Stomach (tissue), 19 donors: ENCODE measurements at places on chromosomes 5 and 9. TPM values are rescaled to one million over a fixed set of nuclear protein-coding genes. Genes with fewer than 3 reads are reported as not detected.
A peak's percentile ranks its signal among the peaks of the same experiment; 100 is the strongest.

MYMK gene
- not detected for polyA plus RNA-seq

- no peaks in the 10 kb centered on the region for H3K27me3 ChIP-seq
- no peaks in the 10 kb centered on the region for H3K36me3 ChIP-seq
- no peak overlapping the region for H3K27ac ChIP-seq
- DNase-seq, result no peak
- H3K4me1 ChIP-seq, result no peaks in the 10 kb centered on the region
Observed at GRCh38 chr5:7779019-7780005, 71.6 kb downstream of the CFAP90 start.

DNA sequence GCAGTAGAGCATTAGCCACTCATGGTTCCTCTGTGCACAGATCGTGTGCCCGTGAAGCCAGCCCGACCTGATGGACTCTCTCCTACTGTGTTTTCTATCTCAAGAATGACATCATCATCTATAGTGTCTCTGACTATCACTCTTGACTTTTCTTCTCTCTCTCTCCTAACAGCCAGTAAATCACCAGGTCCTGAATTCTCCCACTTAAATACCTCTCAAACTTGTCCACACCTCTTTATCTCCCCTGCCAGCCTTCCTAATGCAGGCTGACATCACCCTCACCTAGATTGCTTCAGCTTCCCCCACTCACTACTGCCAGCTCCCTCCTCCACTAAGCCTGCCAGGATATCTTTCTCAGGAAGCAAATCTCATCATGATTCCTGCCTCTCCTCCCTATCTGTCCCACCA, 90.6 kb upstream of the MIER3 start:
- no peaks in the 10 kb centered on the region for H3K36me3 ChIP-seq
- no peak overlapping the region for H3K4me3 ChIP-seq
- no peaks in the 10 kb centered on the region for H3K27me3 ChIP-seq
- H3K27ac ChIP-seq, result no peak overlapping the region
- no peak for DNase-seq

DNA sequence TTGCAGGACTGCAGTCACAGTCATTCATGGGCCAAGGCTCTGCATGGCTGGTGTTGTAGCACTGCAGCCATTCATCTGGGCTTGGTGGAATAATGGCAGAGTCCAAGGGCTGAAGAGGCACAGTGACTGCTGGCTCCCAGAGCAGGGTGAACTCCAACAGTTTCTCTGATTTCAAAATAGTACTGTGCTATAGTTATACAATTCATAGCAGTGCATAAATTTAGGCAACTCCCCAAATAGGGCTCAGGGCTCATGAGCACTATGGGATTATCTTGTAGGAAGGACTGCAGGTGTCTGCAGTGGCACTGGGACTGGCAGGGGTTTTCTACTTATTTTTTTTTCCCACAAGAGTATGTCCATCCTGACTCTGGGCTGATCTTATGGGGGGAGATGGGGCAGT, 642.5 kb upstream of the SGCD start:
- no peaks in the 10 kb centered on the region for H3K36me3 ChIP-seq
- H3K27ac ChIP-seq, result no peak overlapping the region
- H3K27me3 ChIP-seq, result no peaks in the 10 kb centered on the region
- H3K4me3 ChIP-seq, result no peak overlapping the region
- H3K4me1 ChIP-seq, result no peaks in the 10 kb centered on the region

DNA sequence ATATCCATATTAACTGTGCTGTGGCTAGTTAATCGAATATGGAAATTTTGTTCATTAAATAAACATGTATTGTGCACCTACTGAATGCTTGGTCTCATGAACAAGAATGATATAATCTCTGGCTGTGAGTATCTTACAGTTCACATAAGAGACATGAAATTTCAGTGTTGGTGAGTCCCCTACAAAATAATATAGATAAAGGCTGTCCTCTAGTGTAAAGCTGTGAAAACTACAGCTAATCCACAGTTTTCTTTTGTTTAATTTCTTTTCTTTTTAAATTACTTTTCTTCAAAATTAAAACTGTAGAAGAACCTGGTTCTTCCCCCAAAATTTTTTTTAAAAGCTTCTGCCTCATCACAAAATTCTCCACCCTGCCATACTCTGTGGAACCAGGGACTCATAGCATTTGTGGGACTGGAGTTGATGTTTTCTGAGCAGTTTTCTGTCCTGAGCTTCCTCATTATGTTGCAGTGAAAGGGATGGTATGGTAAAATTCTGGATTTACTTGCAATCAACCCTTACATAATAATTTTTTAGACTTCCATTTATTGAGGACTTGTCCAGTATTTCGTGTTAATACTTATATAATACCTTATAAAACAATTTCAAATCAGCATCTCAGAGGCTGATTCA, 135.0 kb downstream of the STK32A start:
- no peak overlapping the region for H3K4me3 ChIP-seq
- H3K27me3 ChIP-seq, result no peaks in the 10 kb centered on the region
- no peak overlapping the region for H3K27ac ChIP-seq
- H3K4me1 ChIP-seq, result no peaks in the 10 kb centered on the region

- H3K4me3 ChIP-seq, result peak overlapping the region; percentile 43
- H3K27me3 ChIP-seq, result no peaks in the 10 kb centered on the region
- H3K36me3 ChIP-seq, result peaks cover 6% of the 10 kb centered on the region
- H3K4me1 ChIP-seq, result peaks cover 32% of the 10 kb centered on the region
- DNase-seq, result peak; percentile 77
Observed at GRCh38 chr5:171419688-171420430, 412 bp downstream of the FGF18 start.

DNA sequence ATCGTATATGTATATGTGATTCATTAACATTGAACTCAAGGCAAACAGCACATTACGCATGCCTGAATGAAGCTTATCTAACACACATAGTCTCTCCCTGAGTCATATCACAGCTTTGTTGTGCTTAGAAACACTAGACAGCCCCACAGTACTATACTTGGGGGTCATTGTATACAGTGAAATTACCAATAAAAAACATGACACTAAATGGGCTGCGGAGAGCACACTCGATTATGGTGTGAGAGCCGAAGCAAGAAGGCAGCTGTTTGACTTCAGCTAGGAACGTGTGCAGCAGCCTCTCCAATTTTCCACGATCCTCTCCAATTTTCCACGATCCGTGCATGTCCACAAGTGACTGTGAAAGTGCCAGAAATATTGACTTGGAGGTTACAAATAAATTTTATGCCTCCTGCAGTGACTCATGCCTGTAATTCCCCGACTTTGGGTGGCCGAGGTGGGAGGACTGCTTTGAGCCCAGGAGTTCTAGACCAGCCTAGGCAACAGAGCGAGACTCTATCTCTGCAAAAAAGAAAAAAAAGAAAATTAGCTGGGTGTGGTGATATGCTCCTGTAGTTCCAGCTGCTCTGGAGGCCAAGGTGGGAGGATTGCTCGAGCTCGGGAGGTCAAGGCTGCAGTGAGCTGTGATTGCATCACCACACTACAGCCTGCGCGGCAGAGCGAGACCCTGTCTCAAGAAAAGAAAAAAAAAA, 102.4 kb downstream of the DAPK1 start:
- peaks cover 54% of the 10 kb centered on the region for H3K4me1 ChIP-seq
- H3K4me3 ChIP-seq, result no peak overlapping the region
- peak overlapping the region; percentile 50 for H3K27ac ChIP-seq
- H3K36me3 ChIP-seq, result peaks cover 4% of the 10 kb centered on the region
- DNase-seq, result peak; percentile 87

- DNase-seq, result peak; percentile 73
- H3K4me1 ChIP-seq, result peaks cover 5% of the 10 kb centered on the region
- no peak overlapping the region for H3K4me3 ChIP-seq
Observed at GRCh38 chr9:108142504-108143201, 653.1 kb upstream of the KLF4 start.

SLC4A9 gene
- polyA plus RNA-seq, result not detected

DNA sequence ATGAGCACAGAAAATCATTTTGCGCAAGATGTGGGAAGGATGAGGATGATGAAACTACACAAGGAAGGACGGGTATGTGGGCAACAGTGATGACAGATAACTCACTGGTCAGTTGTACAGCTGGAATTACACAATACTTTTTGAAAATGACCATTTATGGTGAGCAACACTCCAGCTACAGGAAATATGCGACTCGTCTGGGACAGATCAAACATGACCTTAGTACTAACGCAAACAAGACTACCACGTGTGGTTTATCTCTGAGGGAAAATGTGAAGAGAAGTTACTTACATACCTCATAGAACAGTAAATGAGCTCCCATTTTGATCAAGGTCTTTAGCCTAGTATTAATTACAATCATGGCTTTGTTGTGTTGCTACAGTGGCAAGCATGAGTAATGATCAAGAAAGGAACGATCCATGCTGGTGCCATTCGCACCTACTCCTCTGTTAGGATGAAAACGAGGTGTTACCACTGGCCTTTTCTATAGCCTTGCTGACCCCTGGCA, 456.9 kb downstream of the BNC2 start:
- H3K27ac ChIP-seq, result peak overlapping the region; percentile 62
- DNase-seq, result no peak
- no peak overlapping the region for H3K4me3 ChIP-seq
- H3K27me3 ChIP-seq, result no peaks in the 10 kb centered on the region

ANKRD55 gene
- not detected for polyA plus RNA-seq

GRCh38 chr9:124257070-124257843, 492 bp upstream of the NEK6 start:
- no peaks in the 10 kb centered on the region for H3K36me3 ChIP-seq
- peaks cover 30% of the 10 kb centered on the region for H3K4me1 ChIP-seq
- H3K4me3 ChIP-seq, result peak overlapping the region; percentile 69
- H3K27me3 ChIP-seq, result no peaks in the 10 kb centered on the region
- H3K27ac ChIP-seq, result no peak overlapping the region

MELK gene
- polyA plus RNA-seq, result 1.7 TPM

DNA sequence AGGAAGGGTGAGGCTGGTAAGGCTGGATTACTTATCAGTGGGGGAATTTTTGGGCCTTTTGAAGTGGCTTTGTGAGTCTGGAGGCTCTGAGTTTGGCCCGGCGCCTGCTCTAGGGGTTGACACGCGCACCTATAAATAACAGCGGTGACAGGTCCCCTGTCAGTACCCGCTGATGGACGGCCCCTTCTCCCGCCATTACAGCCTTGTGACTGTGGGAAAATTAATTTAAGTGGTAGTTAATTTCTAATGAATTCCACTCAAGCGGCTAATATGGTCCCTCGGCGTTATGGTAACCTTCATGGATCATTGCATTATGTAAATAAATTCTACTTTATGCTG, 16.5 kb downstream of the MRPL36 start:
- no peaks in the 10 kb centered on the region for H3K4me1 ChIP-seq
- H3K4me3 ChIP-seq, result no peak overlapping the region
- DNase-seq, result no peak
- no peaks in the 10 kb centered on the region for H3K36me3 ChIP-seq

GRCh38 chr5:149794487-149794971, 64.4 kb downstream of the PPARGC1B start:
- H3K4me3 ChIP-seq, result no peak overlapping the region
- no peak overlapping the region for H3K27ac ChIP-seq
- DNase-seq, result no peak
- H3K27me3 ChIP-seq, result no peaks in the 10 kb centered on the region
- H3K36me3 ChIP-seq, result no peaks in the 10 kb centered on the region
- H3K4me1 ChIP-seq, result peaks cover 78% of the 10 kb centered on the region

PPP3R2 gene
- not detected for polyA plus RNA-seq

STK32A gene
- 0.48 TPM for polyA plus RNA-seq

- no peak overlapping the region for H3K27ac ChIP-seq
- no peaks in the 10 kb centered on the region for H3K4me1 ChIP-seq
- no peak overlapping the region for H3K4me3 ChIP-seq
Observed at GRCh38 chr5:171797543-171797942, 11.9 kb downstream of the SMIM23 start.

GRCh38 chr5:80703747-80704146, 49.0 kb upstream of the DHFR start:
- H3K36me3 ChIP-seq, result peaks cover 40% of the 10 kb centered on the region
- H3K27ac ChIP-seq, result no peak overlapping the region
- no peaks in the 10 kb centered on the region for H3K27me3 ChIP-seq

DNA sequence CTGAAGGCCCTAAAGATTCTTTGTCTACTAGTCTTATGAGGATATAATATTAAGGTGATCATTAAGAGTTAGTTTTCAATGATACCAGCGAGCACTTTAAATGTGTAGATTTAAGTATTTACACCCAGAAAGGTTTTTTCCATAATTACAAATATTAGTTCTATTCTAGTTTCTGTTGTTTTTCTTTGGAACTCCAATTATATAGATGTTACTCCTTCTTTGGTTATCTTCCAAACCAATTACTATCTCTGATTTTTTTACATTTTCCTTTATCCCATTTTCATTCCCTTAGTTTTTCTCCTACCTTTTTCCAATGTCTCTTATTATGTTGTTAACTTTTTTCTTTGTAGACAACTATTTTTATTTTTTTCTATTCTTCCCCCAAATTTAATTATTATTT, 355.1 kb downstream of the KCNN2 start:
- H3K27me3 ChIP-seq, result no peaks in the 10 kb centered on the region
- no peak for DNase-seq
- no peak overlapping the region for H3K27ac ChIP-seq
- H3K36me3 ChIP-seq, result no peaks in the 10 kb centered on the region

- H3K36me3 ChIP-seq, result no peaks in the 10 kb centered on the region
- H3K27ac ChIP-seq, result no peak overlapping the region
- H3K4me1 ChIP-seq, result peaks cover 10% of the 10 kb centered on the region
- DNase-seq, result no peak
- H3K4me3 ChIP-seq, result no peak overlapping the region
- H3K27me3 ChIP-seq, result no peaks in the 10 kb centered on the region
Observed at GRCh38 chr5:78404682-78405293, 44.4 kb downstream of the SCAMP1 start.

AFAP1L1 gene
- 2.7 TPM for polyA plus RNA-seq

FOXI1 gene
- polyA plus RNA-seq, result not detected

VLDLR gene
- 2.8 TPM for polyA plus RNA-seq

GRCh38 chr5:100553209-100553608, 18.0 kb downstream of the FAM174A start:
- H3K27me3 ChIP-seq, result no peaks in the 10 kb centered on the region
- DNase-seq, result no peak
- H3K4me1 ChIP-seq, result no peaks in the 10 kb centered on the region
- no peak overlapping the region for H3K27ac ChIP-seq
- no peak overlapping the region for H3K4me3 ChIP-seq

GRCh38 chr9:1857808-1858207, 157.3 kb upstream of the SMARCA2 start:
- no peak overlapping the region for H3K27ac ChIP-seq
- no peak overlapping the region for H3K4me3 ChIP-seq
- no peak for DNase-seq
- H3K36me3 ChIP-seq, result no peaks in the 10 kb centered on the region
- no peaks in the 10 kb centered on the region for H3K27me3 ChIP-seq

DNA sequence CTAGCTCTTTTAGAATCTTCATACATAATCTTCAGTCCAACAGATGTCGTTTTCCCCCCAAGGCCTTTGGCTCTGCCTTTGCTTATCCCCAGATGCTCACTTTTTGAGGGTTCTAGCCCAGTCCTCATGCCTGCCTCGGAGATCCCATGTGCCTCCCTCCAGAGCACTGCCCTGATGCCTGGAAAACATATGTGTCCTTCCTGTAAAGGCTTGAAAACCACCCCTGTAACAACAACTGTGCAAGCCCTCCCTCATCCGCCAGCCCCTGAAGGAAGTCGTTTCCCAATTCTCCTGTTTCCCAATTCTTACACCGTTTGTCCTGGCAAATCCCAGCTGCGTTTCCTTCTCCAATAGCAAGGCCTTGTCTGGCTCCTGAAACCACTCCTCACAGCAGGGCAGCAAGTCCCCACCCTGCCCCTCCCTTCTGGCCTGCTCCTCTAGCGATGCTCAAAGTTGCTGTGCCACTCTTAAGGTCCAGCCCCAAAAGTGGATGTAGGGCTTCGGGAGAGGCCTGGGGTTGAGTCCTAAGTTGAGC, 52.2 kb downstream of the SLC36A1 start:
- no peaks in the 10 kb centered on the region for H3K36me3 ChIP-seq
- H3K4me1 ChIP-seq, result peaks cover 8% of the 10 kb centered on the region
- DNase-seq, result no peak
- H3K27me3 ChIP-seq, result no peaks in the 10 kb centered on the region

- no peak for DNase-seq
- no peak overlapping the region for H3K4me3 ChIP-seq
- H3K27me3 ChIP-seq, result no peaks in the 10 kb centered on the region
- H3K36me3 ChIP-seq, result no peaks in the 10 kb centered on the region
- H3K27ac ChIP-seq, result no peak overlapping the region
Observed at GRCh38 chr9:87152256-87152655, 204.9 kb upstream of the GAS1 start.
